Progenitor cell of endocrine pancreas (in vitro differentiated cells): ENCODE measurements at places on chromosomes 2 and 18.

DNA sequence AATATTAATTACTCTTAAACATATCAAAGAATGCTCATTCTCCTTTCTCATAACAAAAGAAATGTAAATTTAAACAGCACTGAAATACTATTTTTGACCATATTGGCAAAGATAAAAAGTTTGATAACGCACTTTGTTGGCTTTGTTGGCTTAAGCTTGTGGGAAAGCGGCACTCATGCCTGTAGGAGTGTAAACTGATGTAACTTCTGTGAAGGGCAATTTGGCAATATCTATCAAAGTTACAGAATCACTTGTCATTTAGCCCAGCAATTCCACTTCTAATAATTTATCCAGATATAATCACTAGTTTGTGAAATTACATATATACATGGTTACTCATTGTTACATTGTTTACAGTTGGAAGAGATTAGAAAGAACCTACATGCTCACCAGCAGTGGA is 311.8 kb upstream of the STON1 start:
- no peak for DNase-seq
- no peaks in the 10 kb centered on the region for H3K27me3 ChIP-seq
- H3K4me1 ChIP-seq = peaks cover 14% of the 10 kb centered on the region
- no peak overlapping the region for H3K27ac ChIP-seq
- H3K4me3 ChIP-seq = no peak overlapping the region

DNA sequence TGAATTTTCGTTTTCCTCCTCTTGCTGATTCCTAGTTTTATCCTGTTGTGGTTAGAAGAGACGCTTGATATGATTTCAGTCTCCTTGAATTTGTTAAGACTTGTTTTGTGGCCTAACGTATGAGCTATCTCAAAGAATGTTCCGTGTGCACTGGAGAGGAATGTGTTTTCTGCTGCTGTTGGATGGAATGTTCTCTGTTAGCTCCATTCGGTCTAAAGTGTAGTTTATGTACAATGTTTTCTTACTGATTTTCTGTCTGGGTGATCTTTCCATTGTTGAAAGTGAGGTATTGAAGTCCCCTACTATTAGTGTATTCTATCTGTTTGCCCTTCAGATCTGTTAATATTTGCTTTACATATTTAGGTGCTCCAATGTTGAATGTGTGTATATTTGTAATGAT is 25.9 kb downstream of the COLEC11 start:
- DNase-seq = no peak
- peaks cover 5% of the 10 kb centered on the region for H3K4me1 ChIP-seq
- H3K27ac ChIP-seq = no peak overlapping the region
- H3K36me3 ChIP-seq = peaks cover 4% of the 10 kb centered on the region
- H3K27me3 ChIP-seq = peaks cover 4% of the 10 kb centered on the region

DNA sequence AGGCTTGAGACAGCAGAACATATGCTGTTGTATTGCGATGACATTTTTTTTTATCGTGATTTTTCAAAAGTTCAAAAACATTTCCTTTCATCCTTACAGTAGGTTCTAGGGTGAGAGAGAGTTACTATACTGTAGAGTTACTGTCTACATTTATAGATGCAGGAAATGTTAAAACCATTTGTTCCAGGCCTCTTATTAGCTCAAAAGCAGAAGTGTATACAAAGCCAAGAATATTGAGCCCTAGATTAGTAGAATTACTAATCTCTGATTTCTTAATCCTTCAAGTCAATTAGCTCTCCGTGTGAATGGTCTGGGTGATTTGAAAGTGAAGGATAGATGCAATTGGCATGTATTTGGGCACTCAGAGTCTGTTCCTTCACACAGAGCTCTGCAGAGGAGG is 73.1 kb downstream of the MAPRE2 start:
- no peak overlapping the region for H3K27ac ChIP-seq
- no peaks in the 10 kb centered on the region for H3K27me3 ChIP-seq
- no peak overlapping the region for H3K4me3 ChIP-seq
- H3K36me3 ChIP-seq = peaks cover 7% of the 10 kb centered on the region

GRCh38 chr2:223697316-223697891 is 95.2 kb upstream of the SCG2 start:
- peaks cover 1% of the 10 kb centered on the region for H3K4me1 ChIP-seq
- no peak overlapping the region for H3K27ac ChIP-seq
- no peaks in the 10 kb centered on the region for H3K36me3 ChIP-seq
- H3K4me3 ChIP-seq = no peak overlapping the region
- no peaks in the 10 kb centered on the region for H3K27me3 ChIP-seq
- no peak for DNase-seq
